Neuronal stem cell (in vitro differentiated cells): ENCODE measurements at places on chromosomes 4 and X.

- no peak for DNase-seq
These were observed 6.9 kb upstream of the RELL1 start for GRCh38 chr4:37693030-37693429.

DNA sequence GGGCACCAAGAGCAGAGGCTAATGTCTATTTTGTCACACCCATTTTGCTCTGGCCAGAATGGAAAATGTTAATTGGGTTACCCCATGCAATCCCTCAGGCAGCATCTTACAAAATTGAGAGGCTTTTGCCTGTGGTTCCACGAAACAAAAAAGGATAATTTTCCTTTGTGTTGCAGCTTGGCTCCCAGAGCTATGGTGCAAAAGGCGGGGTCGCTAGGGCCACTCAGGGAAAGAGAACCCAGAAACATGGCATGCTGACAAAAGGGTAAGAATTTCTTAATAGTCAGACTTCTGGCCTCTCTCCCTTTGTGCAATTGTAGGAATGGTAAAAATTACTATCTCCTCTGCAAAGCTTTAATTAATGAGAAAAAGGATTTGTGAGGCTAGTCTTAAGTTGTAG, 119.6 kb upstream of the BANK1 start:
- DNase-seq, result no peak

DNA sequence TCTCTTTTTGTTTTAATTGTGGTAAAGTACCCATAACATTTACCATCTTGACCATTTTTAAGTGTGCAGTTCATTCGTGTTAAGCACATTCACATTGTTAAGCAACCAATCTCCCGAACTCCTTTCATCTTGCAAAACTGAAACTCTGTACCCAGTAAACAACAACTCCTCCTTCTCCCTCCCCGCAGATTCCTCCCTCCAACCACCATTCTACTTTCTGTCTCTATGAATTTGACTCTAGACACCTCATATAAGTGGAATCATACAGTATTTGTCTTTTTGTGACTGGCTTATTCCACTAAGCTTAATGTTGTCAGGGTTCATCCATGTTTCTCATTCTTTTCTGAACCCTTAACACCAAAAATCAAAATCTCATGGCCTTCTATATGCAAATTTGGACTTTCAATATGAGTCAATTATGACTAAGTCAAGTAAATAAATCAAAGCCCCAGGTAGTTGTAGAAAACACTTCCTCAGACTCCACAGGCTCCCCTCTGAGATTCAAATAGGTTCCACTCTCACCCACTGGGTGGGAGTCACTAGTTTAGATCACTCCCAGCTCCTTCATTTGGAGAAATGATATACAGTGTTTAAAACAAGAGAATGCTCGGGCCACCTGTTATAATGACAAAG, 9.8 kb upstream of the RTL5 start:
- no peak for DNase-seq

GRCh38 chr4:159508917-159509500, 406.1 kb downstream of the RAPGEF2 start:
- DNase-seq, result no peak

DNA sequence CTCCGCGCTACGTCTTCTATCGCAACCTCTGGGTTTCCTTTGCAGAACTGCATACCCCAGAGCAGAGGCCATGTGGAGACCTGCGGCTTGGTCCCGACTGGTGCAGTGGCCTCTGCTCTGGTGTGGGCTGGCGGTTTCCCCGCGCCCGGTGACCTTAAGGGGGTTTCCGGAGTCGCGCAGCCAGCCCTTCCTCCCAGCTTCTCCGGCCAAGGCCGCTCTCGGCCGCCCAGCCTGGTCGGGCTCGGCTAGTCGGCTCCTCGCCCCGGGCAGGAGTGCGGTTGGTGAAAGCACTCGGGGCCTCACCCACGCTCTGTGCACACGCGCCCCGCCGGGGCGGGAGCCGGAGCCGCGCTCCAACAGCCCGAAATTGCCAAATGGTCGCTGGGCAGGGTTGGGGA, 84.9 kb downstream of the BCOR start:
- no peak for DNase-seq

DNA sequence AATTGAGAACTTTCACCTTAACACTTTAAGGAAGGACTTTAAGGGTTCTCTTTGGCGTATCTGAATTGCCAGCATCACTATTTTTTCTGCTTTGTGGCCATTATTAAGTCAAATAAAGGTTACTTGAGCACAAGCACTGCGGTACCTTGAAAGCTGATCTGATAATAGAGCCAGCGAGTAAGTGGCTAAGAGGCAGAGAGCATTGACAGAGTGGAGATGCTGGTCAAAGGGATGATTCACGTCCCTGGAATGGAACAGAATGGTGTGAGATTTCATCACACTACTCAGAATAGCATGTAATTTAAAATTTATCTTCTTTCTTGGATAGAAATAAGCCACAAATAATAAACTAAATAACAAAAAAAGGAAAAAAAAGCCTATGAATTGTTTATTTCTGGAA, 57.1 kb upstream of the NPFFR2 start:
- no peak for DNase-seq

DNA sequence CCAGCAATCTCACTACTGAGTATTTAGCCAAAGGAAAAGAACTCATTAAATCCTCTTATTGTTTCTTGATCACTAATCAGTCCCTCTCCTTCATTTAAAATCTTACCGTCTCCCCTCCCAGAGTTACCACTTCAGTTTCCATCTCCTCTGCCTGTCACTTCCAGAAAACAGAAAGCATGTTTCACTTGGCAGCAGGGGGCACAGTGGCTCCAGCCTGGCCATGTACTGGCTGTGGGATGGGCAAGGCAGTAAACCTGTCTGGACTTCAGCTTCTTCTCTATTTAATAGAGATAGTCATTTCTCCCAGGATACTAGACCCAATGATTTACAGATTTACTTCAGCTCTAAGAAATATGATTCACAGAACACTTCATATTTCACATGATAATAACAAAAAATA, 63.2 kb downstream of the CD40LG start:
- no peak for DNase-seq

- DNase-seq, result no peak
These were observed 14.6 kb downstream of the CLCN3 start for GRCh38 chr4:169634975-169635374.

- no peak for DNase-seq
These were observed 19.6 kb downstream of the RCHY1 start for GRCh38 chr4:75494563-75494962.

DNA sequence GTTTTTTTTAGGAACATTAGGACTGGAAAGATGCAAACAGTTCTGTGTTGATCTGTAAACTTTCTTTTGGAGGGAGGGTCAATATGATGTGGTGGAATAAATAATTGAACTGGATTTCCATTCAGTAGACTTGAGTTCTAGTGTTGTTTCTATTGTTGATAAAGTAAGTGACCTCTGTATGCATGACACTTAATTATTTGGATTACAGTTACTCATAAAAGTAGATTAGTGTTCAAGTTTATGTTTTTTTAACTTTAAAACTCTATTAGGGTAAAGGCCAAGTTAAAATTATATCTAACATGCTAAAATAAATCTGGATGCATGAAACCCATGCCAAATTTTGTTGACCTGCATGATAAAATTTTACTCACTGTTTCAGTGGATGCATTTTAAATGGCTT, 85.4 kb upstream of the NR3C2 start:
- DNase-seq, result no peak

DNA sequence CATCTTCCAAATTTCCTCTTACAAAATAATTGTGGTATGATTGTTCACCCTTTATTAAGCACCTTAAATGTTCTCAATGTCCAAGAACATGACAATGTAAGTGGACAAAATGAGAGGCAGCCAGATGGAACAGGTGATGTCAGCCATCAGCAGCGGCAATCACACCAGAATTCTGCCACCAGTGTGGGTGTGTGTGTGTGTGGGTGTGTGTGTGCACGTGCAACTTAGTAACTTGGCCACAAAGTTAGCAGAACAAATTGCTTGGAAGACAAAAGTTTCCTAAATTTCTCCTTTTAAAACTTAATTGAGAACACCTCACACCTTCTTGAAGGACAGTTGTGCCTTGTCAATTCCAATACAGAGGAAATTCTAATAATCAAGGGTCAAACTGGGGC, 18.7 kb downstream of the LNX1 start:
- no peak for DNase-seq

GRCh38 chr4:123974386-123975149, 578.0 kb downstream of the SPRY1 start:
- DNase-seq, result no peak

DNA sequence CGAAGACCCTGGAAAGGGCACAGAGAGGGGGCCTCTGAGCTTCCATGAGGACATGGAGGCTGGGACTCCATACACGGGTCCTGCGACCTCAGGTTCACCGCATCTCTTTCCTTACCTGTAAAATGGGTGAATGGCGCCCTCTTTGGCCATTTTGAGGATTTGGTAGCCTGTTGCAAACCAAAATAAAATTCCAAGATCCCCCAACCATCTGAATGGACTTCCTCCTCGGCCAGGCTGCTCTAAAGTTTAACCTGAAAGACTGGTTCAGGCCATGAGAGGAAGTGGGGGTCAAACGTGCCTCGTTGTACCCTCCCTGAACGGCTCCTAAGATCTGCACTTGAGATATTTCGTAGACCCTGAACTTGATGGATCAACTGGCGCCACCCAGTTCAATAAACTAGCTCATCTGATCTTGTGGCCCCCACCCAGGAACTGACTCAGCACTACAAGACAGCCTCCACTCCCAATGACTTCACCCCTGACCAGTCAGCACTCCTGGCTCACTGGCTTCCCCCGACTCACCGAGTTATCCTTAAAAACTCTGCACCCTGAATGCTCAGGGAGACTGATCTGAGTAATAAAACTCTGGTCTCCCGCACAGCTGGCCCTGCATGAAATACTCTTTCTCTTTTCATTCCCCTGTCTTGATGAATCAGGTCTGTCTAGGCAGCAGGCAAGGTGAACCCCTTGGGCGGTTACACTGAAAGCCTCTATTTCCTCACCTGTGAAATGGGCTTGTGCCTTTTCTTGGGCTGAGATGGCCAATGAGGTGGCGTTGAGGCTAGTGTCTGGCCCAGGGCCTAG, 32.9 kb upstream of the GPR78 start:
- peak; percentile 17 for DNase-seq

DNA sequence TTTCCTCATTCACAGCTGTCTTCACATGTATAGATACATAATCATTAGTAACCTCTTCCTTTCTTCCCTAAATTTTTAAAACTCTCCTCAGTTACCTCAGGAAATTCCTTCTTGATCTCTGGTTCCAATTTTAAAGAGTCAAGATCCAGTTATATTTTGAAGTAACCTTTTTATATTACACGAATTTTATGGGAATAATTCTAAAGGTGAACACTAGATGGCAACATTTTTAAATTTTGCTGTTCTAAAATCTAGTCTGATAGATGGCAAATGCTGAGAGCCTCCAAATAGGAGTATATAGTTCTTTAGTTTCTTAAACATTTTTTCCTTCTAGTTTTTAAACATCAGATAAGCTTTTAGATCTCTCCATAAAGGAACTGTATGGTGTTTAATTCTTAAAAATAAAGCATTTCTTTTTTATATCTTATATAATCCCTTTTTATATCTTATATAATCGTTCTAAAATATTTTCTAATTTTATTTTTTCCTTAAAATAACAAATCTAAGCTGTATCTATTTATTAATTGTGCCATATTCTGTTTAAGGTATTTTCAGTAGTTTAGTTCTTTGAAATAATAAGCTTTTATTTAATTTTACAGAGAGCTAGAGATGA, 37.9 kb upstream of the PAPSS1 start:
- DNase-seq, result no peak

DNA sequence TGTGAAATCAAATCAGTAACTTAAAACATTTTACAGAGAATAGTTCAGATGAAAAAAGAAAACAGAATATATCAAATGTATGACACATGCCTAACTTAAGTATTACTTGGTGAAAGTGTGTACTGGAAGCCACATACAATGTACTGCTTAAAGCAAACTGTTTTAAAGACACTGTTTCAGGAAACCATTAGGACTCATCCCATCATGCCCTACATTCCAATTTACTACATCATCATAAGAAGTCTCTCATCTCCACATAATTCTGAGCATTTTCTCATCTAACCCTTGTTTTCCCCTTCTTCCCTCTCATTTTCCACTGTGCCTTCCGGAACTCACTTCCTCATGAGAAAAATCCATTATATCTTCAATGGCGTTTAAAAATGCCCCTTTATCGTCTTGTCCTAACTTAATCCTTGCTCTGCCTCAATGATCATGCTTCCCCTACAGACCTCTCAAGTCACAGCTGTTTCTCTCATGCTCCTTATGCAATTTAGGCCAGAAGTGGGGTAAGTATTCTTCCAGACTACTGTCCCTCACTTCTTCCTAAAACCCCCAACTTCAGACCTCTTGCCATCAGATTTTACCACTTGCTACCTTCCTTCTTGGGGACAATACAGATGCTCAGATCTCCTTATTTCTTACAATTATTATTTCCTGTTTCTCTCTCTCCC, 26.8 kb upstream of the FGF5 start:
- no peak for DNase-seq

DNA sequence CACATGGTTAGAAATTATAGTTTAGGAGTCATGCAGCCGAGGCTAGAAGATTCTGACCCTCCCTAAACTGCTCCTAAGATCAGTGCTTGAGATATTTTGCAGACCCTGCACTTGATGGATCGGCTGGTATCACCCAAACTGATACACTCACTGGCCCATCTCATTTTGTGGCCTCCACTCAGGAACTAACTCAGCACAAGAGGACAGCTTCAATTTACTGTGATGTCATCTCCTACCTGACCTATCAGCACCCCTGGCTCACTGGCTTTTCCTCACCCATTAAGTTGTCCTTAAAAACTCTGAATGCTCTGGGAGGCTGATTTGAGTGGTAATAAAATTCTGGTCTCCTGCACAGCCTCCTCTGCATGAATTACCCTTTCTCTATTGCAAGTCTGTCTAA, 450.9 kb downstream of the PCDH10 start:
- DNase-seq, result no peak

DNA sequence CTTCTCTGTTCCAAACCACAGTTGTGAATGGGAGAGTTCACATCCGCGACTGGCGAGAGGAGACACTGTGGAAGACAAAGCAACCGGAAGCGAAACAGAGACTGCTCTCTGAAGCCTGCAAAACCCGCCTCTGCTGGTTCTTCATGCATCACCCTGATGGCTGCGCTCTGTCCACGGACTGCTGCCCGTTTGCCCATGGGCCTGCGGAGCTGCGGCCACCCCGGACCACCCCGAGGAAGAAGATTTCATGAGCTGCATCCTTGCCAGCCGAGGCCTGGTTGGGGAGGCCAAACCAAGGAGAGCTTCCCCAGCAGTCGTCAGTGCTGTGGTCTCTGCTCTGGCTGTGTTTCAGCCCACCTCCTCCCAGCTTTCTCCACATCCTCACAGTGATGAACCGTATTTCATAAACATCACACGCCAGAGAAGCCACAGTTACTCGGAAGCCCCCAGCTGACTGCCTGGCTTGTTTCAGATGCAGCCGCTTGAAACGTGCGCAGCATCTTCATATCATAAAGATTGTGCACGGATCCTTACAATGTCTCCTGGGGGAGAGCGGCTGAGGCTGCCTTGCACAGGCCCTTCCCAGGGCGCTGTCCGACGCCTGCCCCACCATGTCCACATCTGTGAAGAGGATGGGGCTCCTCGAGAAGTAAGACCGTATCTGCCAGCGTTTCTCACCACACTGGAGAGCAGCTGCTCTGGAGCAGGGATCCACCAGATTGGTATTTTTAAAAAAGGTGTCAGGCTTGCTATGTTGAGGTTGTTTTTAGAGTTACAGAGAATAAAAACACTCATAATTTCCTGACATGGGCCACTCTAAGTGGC, 35.4 kb downstream of the TRMT44 start:
- DNase-seq, result no peak

- DNase-seq, result no peak
These were observed 18.9 kb downstream of the HELQ start for GRCh38 chr4:83436680-83437079.
